Neural crest cell (in vitro differentiated cells): ENCODE measurements at places on chromosomes 1 and 21.

- no peak for DNase-seq
Measured at GRCh38 chr1:219847215-219847855, 81.0 kb downstream of the SLC30A10 start.

DNA sequence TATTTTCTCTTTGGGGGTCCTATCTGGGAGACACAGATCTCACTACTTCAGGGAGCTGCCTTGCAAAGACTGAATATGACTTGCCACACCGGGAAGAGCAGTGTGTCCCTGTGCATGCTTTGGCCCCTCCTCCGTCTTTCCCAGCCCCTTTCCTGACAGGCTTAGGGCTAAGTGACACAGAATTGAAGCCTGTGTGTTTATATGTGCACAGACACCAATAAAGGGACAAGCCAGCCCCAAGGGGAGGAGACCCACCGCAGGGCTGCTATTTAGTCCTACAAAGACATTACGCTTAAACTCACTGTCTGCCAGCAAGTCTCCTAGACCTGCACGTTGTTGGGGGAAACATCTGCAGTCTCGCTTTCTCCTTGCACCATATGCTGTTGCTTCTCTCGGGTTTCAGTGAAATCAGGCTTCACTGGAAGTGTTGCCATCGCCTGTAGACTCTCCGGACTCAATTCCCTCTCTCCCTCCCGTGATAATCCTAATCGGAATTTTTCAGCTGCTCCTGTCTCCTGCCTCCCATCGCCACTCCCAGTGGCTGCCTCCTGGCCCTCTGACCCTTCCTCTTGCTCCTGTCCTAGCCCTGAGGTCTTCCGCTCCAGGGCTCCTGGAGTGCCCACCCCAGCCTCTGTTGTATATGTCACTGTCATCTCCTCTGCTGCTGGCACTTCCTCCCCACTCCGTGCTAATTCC lies 58.5 kb upstream of the LRRC53 start:
- no peak for DNase-seq

- no peak for DNase-seq
Measured at GRCh38 chr1:158652721-158653334, 33.7 kb downstream of the SPTA1 start.

- DNase-seq, result no peak
Measured at GRCh38 chr1:70427976-70428375, 16.9 kb downstream of the CTH start.

- DNase-seq, result no peak
Measured at GRCh38 chr1:8420318-8420717, 102.4 kb downstream of the SLC45A1 start.

GRCh38 chr1:39685071-39685470 lies 6.2 kb downstream of the HPCAL4 start:
- DNase-seq, result no peak

- no peak for DNase-seq
Measured at GRCh38 chr1:231139659-231140654, 21.9 kb upstream of the TRIM67 start.

GRCh38 chr1:232127190-232127589 lies 500.6 kb downstream of the DISC1 start:
- no peak for DNase-seq

DNA sequence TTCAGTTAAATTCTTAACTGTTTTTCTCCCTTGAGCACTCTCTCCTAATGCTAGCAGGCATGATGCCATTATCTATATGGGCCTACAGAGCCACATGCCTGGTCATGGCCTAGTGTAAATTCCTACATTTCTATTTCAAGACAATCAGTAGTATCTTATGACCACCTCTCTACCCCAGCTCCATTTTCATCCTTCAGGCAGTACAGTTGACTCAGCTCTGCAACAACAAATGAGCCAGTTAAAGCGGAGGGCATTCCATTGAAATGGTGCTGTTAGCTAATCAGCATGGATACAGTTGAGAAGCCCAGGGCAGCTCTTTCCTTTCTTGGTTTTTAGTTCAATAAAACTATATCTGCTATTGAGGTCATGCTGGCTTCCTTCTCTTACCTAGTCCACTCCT lies 150.0 kb downstream of the PPP1R12B start:
- no peak for DNase-seq

DNA sequence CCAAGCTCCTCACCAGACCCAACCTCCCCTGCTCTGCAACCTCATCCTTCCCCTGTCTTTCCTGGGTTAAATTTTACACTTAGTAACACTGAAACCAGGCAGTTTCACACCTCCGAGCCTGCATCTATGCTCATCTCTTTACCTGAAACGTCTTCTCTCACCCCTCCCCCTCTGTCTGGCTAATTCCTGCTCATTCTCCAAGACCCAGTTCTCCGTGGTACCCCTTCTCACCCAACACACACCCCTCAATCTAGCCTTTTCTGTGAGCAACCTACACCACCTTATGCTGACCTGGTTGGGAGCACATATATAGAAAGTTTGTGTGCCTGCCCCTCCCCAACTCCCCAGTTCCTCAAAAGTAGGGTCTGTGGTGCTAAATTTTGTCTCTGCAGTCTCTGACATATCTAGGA lies 3.7 kb upstream of the KIAA1614 start:
- DNase-seq, result no peak

DNA sequence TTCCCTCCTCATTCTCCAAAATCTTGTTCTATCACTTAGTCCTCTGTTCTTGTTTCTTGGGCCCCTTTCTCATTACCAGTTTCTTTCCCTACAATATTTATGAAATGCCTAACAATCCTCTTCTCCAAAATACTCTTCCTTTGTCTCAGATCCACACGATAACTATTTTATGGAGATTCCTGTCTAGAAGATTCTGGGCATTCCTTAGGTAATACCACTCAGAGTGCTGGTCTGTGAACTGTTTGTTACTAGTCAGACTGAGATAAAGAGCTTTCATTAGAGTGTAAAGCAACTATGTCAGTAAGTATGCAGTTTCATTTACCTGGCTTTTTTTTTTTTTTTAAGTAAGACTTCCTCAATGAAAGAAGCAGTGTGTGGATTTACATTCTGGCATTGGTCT lies 18.1 kb upstream of the RCOR3 start:
- DNase-seq, result no peak
